B cell (primary cell): ENCODE measurements at places on chromosomes 1 and 21. TPM values are rescaled to one million over a fixed set of nuclear protein-coding genes. Genes with fewer than 3 reads are reported as not detected.

The SVBP gene
- 12.4 and 12.6 TPM in 2 replicates for polyA plus RNA-seq

DNA sequence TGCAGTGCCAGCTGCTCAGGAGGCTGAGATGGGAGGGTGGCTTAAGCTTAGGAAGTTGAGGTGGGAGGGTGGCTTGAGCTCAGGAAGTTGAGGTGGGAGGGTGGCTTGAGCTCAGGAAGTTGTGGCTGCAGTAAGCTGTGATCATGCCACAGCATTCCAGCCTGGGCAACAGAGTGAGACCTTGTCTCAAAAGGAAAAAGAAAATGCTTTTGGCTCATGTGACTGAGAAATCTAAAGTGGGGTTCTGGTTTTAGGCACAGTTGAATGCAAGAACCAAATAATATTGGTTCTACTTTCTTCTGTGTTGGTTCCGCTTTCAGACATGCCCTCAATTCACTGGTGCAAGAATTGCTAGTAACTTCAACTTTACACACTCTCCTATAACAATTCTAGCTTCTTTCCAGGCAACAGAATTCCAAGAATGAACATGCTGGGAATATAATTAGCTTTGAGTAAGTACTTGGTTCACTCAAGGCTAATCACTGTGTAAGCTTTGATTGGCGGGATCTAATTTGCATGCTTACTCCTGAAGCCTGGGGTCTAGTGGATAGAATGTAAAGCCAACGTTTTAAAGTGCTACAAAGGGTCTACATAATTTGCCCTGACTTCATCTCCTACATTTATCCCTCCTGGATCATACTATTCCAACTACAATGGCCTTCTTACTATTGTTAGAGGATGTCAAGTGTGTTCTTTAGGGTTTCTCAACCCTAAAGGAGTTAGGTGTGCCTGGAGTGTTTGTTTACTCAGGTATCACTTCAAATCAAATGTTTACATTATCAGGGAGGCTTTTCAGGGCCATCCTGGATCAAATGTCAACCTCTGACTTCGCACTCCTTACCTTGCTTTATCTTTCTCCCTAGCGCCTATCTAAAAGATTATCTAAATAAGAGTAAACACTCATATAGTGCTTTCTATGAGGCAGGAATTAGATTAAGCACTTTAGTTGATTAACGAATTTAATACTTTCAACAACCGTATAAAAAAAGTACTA lies 115.1 kb downstream of the SLC16A1 start:
- H3K27ac ChIP-seq: peak overlapping the region; percentile 1
- H3K4me1 ChIP-seq: peaks cover 32% of the 10 kb centered on the region
- peak; percentile 58 for DNase-seq
- no peaks in the 10 kb centered on the region for H3K36me3 ChIP-seq

DNA sequence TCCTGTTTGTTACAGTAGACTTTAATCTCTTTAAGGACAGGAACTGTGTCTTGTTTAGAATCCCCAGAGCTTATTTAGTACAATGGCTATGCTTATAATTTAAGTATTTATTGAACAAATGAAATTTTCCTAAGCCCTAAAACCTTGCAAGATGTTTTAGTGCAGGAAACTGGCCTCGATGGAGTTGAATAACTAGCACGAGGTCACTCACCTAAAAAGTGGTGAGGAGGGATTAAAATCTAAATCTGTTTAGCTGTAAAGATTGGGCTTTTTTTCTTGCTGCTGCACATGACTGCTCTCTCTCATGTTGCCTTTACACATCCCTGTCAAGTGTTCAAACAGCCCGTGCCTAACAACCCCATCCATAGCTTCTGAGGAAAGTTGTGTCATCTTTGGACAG lies 10.2 kb downstream of the NFYC start:
- peaks cover 50% of the 10 kb centered on the region for H3K4me1 ChIP-seq
- no peaks in the 10 kb centered on the region for H3K27me3 ChIP-seq
- no peaks in the 10 kb centered on the region for H3K36me3 ChIP-seq
- no peak for DNase-seq
- H3K27ac ChIP-seq: no peak overlapping the region

DNA sequence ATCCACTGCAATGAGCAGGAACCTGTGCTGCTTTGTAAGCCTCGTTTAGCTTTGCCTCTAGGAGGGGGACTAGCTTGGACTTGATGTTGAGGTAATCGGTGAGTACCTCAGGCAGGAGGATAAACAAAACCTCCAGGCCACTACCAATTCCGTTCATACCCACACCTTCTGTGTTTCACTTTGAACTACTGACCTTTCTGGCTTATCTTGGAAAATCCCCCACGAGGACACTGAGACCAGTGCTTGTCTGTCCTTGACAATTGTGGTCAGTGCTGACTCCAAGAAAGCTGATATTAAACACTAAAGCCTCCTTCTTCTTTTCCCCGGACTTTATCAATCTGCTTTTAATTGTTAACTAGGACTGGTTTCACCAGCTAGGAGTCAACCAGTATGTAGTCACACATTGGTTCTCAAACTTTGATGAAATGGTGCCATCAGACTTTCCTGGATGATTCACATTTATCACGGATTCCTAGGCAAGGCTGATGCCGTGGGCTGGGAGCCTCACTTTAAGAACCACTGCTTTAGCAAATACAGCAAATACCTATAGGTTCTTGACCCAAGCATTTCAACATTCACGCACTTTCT lies 52.7 kb downstream of the TGFB2 start:
- H3K27me3 ChIP-seq: no peaks in the 10 kb centered on the region
- H3K4me3 ChIP-seq: no peak overlapping the region
- DNase-seq: no peak
- no peaks in the 10 kb centered on the region for H3K36me3 ChIP-seq
- H3K4me1 ChIP-seq: no peaks in the 10 kb centered on the region
- H3K27ac ChIP-seq: no peak overlapping the region

GRCh38 chr1:234902774-234903547 lies 225.7 kb downstream of the TOMM20 start:
- H3K4me3 ChIP-seq: no peak overlapping the region
- H3K27ac ChIP-seq: no peak overlapping the region
- no peaks in the 10 kb centered on the region for H3K27me3 ChIP-seq
- DNase-seq: no peak

The RBP7 gene
- 0.40 TPM in 1 of 2 replicates, not detected in the other for polyA plus RNA-seq

The VWA5B1 gene
- not detected in 2 replicates for polyA plus RNA-seq

The IKBKE gene
- 36.1 and 55.4 TPM in 2 replicates for polyA plus RNA-seq

DNA sequence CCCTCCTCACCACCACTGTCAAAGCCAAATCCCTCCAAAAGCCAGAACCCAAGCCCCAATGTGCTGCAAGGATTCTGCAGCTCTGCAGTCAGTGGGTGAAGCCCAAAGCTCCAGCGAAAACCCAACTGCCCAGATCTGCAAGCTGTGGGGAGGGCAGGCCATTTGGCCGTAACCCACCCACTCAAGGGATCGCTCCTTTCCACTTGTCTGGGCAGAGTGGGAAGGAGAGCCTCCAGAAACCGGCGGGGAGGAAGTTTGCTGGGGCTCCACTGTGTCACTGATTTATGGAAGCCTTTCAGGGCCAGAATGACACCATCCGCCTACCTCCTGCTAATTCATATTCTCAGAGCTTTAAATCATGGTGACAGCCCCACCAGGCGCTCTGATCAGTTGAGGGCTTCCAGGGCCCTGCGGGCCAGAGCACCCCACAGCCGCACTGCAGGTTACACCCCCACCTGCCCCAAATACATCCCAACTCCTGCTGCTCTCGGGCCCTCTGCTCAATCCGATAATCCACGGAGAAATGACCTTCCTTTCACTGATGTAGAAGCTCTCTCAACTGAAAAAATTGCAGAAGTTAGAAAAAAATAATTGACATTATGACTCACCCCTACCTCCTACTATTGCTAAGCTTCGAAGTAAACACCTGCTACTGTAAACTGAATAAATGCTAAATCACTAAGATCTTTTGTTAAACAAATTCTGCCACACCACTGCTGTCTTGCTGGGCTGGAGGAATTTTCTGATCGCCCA lies 40.6 kb upstream of the RAB4A start:
- no peaks in the 10 kb centered on the region for H3K36me3 ChIP-seq
- peaks cover 4% of the 10 kb centered on the region for H3K4me1 ChIP-seq
- no peak overlapping the region for H3K4me3 ChIP-seq
- H3K27ac ChIP-seq: no peak overlapping the region
- DNase-seq: no peak

GRCh38 chr1:171961861-171962260 lies 120.6 kb downstream of the DNM3 start:
- H3K27ac ChIP-seq: no peak overlapping the region
- H3K36me3 ChIP-seq: no peaks in the 10 kb centered on the region
- H3K4me3 ChIP-seq: no peak overlapping the region
- DNase-seq: no peak
- H3K27me3 ChIP-seq: no peaks in the 10 kb centered on the region
- no peaks in the 10 kb centered on the region for H3K4me1 ChIP-seq

The JAM2 gene
- 1.5 and 17.3 TPM in 2 replicates for polyA plus RNA-seq

DNA sequence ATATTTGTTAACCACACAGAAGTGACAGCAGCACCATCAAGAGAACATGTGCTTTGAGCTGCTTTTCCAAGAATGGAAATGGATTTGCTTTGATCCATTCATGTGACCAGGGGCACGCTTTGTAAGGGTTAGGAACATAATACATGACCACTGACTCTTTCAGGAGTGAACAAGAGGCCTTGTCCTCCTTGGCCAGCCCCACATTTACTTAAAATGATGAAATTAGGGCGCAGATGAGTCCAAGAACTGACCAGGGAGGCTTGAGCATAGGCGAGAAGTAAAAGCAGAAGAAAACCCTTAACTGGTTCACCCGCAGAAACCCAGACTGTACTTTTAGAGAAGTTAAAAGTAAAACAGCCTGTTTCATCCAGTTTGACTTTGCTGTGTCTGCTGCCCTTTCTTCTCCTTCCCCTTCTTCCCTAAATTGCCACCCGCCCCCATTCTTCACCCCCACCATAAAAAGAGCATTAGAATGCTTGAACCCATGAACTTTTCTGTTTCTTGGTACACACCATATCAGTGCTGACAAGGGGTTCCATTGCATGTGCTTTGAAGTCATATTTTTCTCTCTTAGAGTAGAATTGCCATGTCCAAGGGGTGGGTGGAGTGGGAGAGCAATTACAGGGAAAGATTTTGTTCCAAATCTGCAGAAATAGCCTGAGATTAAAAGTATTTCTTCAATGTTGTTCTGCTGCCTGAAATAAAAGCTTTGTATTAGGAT lies 2.6 kb upstream of the GLUL start:
- H3K27me3 ChIP-seq: peaks cover 17% of the 10 kb centered on the region
- H3K27ac ChIP-seq: no peak overlapping the region

GRCh38 chr1:48851638-48852037 lies 74.9 kb upstream of the BEND5 start:
- H3K27me3 ChIP-seq: no peaks in the 10 kb centered on the region
- H3K36me3 ChIP-seq: no peaks in the 10 kb centered on the region
- H3K27ac ChIP-seq: no peak overlapping the region

DNA sequence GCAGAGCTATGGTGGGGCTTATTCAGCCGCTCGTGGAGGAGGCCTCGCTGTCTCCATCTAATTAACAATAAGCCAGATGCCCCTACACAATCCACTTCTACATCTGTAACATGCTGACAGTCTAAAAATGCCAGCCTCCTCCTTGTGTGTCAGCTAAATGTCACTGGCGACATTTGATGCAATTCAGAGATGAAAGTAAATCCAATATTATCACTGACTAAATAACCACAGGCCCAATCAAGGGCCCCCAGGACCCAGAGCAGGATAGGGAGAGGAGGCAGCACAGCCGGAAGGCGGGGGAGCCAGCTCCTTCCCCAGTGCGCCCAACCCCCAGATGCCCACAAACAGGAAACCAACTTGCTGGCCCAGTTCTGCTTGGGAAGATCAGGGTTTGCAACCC lies 76.6 kb downstream of the DMRTA2 start:
- no peaks in the 10 kb centered on the region for H3K36me3 ChIP-seq
- H3K4me3 ChIP-seq: no peak overlapping the region
- H3K27me3 ChIP-seq: no peaks in the 10 kb centered on the region
- H3K27ac ChIP-seq: no peak overlapping the region
- no peaks in the 10 kb centered on the region for H3K4me1 ChIP-seq
- DNase-seq: no peak

The RXFP4 gene
- 0.12 TPM in 1 of 2 replicates, not detected in the other for polyA plus RNA-seq

The ITLN1 gene
- polyA plus RNA-seq: not detected in 2 replicates

- no peak for DNase-seq
- H3K27ac ChIP-seq: no peak overlapping the region
- no peaks in the 10 kb centered on the region for H3K27me3 ChIP-seq
- H3K4me1 ChIP-seq: no peaks in the 10 kb centered on the region
- no peak overlapping the region for H3K4me3 ChIP-seq
These were observed 196.9 kb downstream of the TTLL7 start for GRCh38 chr1:83802023-83802422.

DNA sequence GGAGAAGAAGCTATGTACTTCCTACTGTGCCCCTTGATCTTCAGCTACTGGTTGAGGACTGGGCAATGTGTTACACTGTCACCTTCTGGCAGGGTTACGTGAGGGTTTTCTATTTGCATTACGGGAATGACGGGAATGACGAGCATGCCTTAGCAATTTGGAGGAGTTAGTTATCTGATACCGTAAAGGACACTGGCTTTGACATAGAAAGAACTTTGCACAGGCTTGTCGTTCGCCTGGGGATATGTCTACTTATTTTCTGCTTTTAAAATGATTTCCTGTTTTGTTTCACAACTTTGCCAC lies 19.8 kb upstream of the ACBD6 start:
- H3K27ac ChIP-seq: no peak overlapping the region
- H3K4me1 ChIP-seq: peaks cover 10% of the 10 kb centered on the region
- no peaks in the 10 kb centered on the region for H3K27me3 ChIP-seq
- no peaks in the 10 kb centered on the region for H3K36me3 ChIP-seq
- no peak overlapping the region for H3K4me3 ChIP-seq

DNA sequence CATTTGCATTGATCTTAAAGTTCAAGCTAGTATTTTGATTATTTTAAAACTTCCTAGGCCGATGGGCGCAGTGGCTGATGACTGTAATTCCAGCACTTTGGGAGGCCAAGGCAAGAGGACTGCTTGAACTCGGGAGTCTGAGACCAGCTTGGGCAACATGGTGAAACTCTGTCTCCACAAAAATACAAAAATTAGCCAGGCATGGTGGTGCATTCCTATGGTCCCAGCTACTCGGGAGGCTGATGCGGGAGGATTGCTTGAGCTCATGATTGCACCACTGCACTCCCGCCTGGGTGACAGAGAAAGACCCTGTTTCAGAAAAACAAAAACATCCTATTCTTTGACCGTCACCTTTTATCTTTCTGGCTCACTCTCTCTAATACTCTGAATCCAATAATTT lies 30.0 kb downstream of the MFSD2A start:
- H3K27me3 ChIP-seq: no peaks in the 10 kb centered on the region
- H3K4me1 ChIP-seq: no peaks in the 10 kb centered on the region
- H3K4me3 ChIP-seq: no peak overlapping the region
- H3K36me3 ChIP-seq: no peaks in the 10 kb centered on the region
- DNase-seq: no peak

- no peak for DNase-seq
- H3K4me1 ChIP-seq: no peaks in the 10 kb centered on the region
- no peak overlapping the region for H3K27ac ChIP-seq
- H3K27me3 ChIP-seq: no peaks in the 10 kb centered on the region
- H3K4me3 ChIP-seq: no peak overlapping the region
These were observed 11.3 kb upstream of the MARK1 start for GRCh38 chr1:220516722-220517042.

DNA sequence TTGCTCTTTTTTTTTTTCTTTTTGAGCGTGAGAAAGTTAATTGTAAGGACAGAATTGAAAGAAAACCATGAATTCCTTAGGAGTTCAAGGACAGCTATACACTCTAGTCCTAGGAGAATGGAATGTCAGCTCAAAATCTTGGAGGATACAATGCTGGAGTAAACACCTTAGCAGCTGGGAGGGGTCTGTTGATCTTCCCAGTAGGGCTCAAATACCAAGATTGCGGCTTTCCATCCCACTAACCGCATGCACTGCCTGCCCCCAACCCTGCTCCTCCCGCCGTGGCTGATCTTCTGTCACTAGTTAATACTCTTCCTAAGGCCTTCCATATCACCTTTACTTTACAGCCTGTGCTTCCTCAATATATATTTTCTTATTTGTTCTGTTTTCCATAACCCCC lies 2.6 kb upstream of the PDC start:
- no peak for DNase-seq
- H3K27ac ChIP-seq: no peak overlapping the region
- H3K27me3 ChIP-seq: no peaks in the 10 kb centered on the region
- H3K4me3 ChIP-seq: no peak overlapping the region
